Ammon's horn (tissue), 1 donor: ENCODE measurements at places on chromosomes 3 and 15.
A peak's percentile ranks its signal among the peaks of the same experiment; 100 is the strongest.

GRCh38 chr3:46208167-46208704 is at the start of gene CCR1:
CCR1 (minus strand) TSS chr3:46208313; CDS start chr3:46204313, 4,000 bp downstream.
- peak; percentile 72 for DNase-seq

GRCh38 chr15:101844916-101845315 is 32.9 kb downstream of the OR4F15 start:
- no peak for DNase-seq

DNA sequence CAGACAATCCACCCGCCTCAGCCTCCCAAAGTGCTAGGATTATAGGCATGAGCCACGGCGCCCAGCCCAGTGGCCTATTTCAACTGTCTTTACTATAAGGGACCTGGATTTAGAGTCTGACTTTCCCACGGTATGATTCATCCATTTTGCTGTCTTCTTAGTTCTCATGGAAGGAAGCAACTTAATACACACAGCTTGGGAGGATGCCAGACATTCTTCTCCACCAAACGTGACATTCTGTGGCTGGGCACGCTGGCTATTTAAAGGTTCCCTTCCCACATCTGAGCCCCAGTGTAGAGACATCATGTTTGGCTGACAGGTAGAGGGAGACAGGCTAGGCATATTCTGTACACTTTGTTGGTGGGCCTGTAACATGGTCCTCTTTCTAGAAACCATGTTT is 26.2 kb downstream of the FAM43A start:
- no peak for DNase-seq

DNA sequence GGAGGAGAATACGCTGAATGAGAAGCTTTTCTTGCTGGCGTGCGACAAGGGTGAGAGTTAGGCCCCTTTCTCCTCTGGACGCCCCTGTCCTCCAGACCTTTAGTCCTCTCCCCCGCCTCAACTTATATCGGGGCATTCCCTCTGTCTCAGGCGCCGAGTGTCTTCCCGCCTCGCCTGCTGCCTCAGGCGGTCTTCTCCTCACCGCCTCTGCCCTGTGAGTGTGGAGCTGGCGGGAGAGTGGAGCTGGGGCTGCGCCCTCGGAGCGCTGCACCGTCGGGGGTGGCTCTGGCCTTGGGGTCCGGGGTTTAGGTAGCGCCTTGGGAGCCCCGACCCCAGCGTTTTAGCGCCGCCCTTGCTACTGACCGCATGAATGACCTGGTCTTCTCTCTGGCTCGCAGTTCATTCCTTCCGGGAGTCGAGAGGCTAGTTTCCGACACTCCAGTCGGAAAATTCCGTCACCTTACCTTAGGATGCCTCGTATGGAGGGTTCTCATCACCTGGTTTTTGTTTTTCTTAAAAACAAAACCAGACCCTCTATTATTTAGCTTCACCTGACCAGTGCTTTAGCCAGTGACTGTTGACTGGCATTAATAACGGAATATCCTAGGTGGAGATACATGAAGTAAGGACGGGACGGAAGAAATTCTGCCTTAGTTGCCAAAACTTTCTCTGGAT is 985 bp downstream of the TRPC1 start:
- DNase-seq, result peak; percentile 43

DNA sequence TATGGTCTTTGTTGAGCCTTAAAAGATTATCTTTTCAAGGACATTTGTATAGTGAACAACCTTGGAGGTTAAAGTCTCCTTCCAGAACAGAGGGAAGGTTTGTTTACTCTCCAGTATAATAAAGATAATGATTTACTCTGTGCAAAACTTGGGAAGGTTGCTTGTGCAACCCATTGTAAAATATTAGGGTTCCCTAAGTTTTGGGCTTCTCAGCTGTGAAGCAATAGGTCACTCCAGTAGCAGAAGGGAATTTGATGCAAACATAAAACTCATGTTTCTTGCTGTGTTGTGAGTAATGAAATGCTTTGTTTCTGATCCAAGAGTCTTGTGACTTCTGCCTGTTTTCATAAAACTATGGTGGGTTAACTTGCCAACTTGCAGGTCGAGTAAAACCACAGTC is 177.5 kb downstream of the SUCNR1 start:
- DNase-seq, result no peak

DNA sequence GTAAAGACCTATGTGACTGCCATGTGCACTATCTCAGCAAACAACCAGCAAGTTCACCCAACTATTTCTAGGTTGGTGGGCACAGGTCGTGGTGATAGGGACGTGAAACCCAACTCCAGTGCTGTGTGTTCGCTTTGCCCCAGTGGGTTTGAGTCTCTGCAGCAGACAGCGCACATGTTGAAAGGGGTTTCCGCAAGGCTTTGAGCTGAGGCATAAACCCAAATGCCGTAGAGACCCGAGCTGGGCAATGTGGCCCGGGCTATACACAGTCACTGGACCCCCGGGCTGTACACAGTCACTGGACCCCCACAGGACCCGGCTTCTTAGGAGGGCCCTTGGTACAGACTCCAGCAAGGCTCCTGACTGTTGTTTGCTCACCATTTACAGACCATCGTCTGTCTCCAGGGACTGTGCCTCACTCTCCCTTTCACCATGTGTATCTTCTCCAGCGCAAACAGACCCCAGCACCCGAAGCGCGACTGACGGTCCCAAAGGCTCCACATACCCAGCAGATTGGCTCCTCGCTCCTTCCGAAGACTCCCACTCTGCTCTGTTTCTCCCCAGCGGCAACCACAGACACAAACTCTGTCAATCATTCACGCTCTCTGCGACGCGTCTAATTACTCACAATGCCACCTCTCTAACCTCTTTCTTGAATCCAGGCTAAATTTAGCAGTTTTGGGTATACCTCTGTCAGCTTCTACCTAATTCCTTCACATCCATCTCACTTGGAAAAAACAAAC is 31.2 kb downstream of the PCSK6 start:
- no peak for DNase-seq

- DNase-seq, result peak; percentile 31
Measured at GRCh38 chr15:78396976-78397375, 41.0 kb upstream of the IREB2 start.

DNA sequence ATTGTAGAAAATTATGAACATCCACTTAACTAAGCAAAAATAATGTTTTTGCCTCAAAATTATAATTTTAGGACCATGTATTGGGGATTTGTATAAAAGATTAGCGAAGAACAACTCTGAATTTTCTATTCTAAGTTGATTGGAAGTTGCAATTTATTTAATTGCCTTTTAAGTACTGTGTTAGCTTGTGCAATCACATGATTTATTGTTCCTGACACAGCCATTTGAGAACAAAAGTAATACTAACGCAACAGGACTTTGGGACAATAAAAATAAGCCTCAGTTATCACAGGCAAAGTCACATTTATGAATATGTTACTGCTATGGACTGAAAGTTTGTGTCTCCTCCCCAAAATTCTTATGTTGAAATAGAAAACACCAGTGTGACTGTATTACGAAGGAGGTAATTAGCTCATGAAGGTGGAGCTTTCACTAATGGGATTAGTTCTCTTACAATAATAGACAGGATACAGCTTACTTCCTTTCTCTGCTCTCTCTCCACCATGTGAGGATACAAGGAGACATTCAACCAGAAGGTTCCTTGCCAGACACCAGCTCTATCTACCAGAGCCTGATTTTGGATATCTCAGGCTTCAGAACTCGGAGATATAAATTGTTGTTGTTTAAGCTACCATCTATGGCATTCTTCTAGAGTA is 745.9 kb downstream of the ZBBX start:
- DNase-seq, result no peak

DNA sequence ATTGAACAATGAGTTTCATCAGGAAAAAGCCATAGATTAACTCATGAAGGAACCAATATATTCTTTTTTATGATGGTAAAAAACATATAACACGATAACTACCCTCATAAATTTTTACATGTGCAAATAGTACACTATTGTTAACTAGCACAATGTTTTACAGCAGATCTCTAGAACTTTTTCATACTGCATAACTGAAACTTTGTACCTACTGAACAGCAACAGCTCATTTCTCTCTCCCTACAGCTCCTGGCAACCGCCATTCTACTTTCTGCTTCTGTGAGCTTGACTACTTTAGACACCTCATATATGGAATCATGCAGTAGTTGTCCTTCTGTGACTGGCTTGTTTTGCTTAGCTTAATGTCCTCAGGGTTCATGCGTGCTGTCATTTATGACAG is 235.4 kb downstream of the NFKBIZ start:
- DNase-seq, result no peak

- no peak for DNase-seq
Measured at GRCh38 chr3:178001670-178002101, 534.5 kb upstream of the KCNMB2 start.

- DNase-seq, result no peak
Measured at GRCh38 chr3:66376568-66376967, 124.3 kb downstream of the LRIG1 start.

DNA sequence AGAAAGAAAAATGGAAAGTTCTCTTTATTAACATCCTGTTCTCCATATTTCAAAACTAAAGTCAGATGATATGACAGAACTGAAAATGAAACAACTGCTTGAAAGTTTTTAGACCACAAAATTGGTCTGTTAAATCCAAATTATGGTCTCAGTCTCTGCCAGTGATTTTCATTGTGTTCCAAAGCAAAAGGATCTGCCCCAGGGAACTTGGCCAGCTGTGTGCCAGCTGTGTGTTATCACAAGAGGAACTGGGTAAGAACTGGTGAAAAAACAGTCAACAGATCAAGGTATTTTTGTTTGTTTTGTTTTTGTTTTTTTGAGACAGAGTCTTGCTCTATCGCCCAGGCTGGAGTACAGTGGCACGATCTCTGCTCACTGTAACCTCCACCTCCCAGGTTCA is 323.3 kb downstream of the CTNNB1 start:
- DNase-seq, result no peak

GRCh38 chr3:14507305-14507741 is 32.8 kb downstream of the GRIP2 start:
- DNase-seq, result no peak

DNA sequence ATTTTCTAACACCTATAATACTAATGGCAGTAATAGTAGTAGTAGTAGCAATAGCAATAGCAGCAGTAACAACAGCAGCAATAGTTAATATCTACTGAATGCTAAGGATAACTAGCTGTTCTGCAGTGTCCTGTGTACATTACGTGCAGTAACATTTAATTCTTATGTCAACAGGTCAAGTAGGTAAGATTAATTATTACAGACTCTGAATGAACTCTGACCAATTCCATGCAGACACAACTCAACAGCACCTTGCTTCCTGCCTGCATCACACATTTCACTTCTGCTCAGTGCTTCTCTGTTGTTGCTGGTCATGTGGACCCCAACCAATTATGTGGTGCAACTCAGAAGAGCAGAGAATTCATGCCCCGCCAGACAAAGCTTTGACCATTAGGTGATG is 39.9 kb upstream of the ARHGEF26 start:
- DNase-seq, result no peak

GRCh38 chr3:52086461-52086860 is 30.1 kb upstream of the DUSP7 start:
- DNase-seq, result no peak

DNA sequence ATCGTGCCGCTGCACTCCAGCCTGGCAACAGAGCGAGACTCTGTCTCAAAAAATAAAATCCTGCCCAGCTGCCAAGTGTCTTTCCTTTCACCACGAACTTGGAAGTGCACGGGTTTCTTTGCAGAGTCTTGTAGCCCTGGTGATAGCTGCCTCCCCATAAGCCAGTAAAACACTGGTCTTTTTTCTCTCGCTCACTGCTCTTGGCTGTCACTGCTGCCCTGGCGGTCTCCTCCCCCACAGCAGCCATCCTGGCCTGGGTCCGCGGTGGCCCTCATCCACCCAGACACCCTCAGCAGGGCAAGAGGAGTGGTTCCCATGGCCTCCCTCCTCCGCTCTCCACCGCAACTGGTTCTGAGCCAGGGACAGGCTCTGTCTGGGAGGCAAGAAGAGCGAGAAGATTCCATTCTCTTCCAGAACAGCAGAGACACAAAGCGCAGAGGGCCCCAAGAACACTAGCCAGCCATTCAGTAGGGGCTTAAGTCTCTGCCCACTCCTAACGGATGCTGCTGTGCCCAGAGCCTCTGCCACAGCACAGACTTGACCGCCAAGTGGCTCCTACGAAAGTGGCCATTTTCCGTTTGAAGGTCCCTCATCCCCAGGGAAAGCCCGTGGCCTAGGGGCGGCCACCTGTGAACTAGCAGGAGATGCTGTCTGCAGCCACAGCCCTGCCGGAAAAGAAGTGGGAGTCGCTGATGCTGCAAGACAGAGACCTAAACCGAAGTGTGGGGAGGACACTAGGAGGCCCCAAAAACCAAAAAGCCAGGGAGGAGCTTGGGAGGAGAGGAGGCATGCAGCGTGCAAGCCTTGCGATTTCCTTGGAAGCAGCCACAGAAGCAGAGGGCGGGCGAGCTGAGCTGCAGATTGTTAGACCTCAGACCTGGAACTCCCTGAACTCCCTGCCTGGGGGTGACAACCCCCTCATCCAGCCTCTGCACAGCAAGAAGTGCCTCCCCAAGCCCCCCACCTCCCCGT is 44.1 kb downstream of the KLHL25 start:
- peak; percentile 86 for DNase-seq

DNA sequence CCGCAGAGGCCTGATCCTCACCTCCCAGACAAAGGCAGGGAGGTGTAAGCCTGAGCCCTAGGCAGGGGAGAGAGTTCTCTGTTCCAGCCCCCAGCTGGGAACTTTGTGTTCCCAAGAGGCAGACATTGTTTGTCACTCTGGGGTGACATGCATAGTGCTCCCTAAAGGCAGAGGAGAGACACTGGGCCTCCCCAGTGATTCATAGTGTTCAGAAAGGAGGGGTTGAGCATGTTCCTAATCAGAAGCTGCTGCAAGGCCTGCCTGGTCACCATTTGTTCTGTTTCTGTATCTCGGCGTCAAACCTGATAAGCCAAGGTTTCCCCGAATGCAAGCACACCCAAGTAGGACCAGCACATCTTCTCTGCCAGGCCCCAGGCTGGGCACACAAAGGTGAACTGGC is 24.0 kb upstream of the SLC6A6 start:
- DNase-seq, result no peak

GRCh38 chr15:35695003-35695402 is 149.0 kb upstream of the DPH6 start:
- no peak for DNase-seq

GRCh38 chr3:152836269-152836668 is 1.3 kb downstream of the P2RY1 start:
- DNase-seq, result no peak

- no peak for DNase-seq
Measured at GRCh38 chr15:25763331-25763751, 99.8 kb downstream of the ATP10A start.

GRCh38 chr3:17823816-17824215 is 81.4 kb upstream of the TBC1D5 start:
- no peak for DNase-seq

- DNase-seq, result no peak
Measured at GRCh38 chr15:65097651-65098263, 17.2 kb downstream of the UBAP1L start.

DNA sequence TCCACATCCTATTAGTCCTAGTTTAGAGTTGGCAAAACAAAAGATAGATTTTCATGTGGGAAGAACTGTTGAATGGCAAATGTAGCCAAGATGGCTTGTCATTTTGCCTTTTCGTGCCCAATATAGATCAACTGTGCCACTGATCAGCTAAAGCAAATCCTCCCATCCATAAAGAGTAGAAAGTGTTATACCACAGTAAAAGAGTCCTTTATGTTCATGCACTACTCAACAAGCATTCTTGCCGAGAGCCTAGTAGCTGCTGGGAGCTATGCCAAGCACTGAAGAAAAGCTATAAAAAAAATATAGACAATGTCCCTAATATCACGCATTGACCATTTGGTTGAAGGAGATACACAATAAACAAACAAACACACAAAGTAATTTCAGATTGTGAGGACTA is 225.2 kb downstream of the KCNMB2 start:
- DNase-seq, result no peak

GRCh38 chr3:44682182-44682896 is 30.1 kb upstream of the ZNF502 start:
- no peak for DNase-seq

- DNase-seq, result no peak
Measured at GRCh38 chr3:65284961-65285360, 597.2 kb upstream of the ADAMTS9 start.
